Suprapubic skin (tissue), 4 donors: ENCODE measurements at places on chromosomes 3 and 15. TPM values are rescaled to one million over a fixed set of nuclear protein-coding genes. Genes with fewer than 3 reads are reported as not detected.

Gene SMCO1
- total RNA-seq: not detected

Gene UCN2
- total RNA-seq: 23.7 TPM

Gene FMN1
- total RNA-seq: 21.9 TPM

Gene NPAP1
- not detected for total RNA-seq

Gene POTEB3
- not detected for total RNA-seq

Gene PPIB
- 124 TPM for total RNA-seq

Gene CHRNA7
- total RNA-seq: 6.1 TPM

Gene GP9
- total RNA-seq: not detected

Gene TM6SF1
- 2.0 TPM for total RNA-seq

Gene LAMB2
- 333 TPM for total RNA-seq

Gene ACSBG1
- 137 TPM for total RNA-seq

Gene ERC2
- total RNA-seq: not detected

Gene MESP1
- total RNA-seq: 1.9 TPM

Gene RTP2
- not detected for total RNA-seq

Gene AGBL1
- 0.56 TPM for total RNA-seq

Gene CX3CR1
- 1.4 TPM for total RNA-seq

Gene IMPG2
- total RNA-seq: 0.11 TPM

Gene RFTN1
- total RNA-seq: 18.4 TPM

Gene UBA7
- total RNA-seq: 15.3 TPM

Gene ZNF639
- total RNA-seq: 32.6 TPM

Gene KCNAB1
- 0.38 TPM for total RNA-seq

Gene DUOXA2
- not detected for total RNA-seq

Gene ST6GAL1
- total RNA-seq: 23.9 TPM

Gene ARGFX
- total RNA-seq: not detected

Gene MOBP
- total RNA-seq: not detected

Gene CCR2
- total RNA-seq: 0.72 TPM

Gene MORC1
- not detected for total RNA-seq

Gene TGM4
- total RNA-seq: 0.56 TPM

Gene ARPP21
- not detected for total RNA-seq

Gene CRYGS
- total RNA-seq: 2.7 TPM

Gene PROS1
- 10.6 TPM for total RNA-seq

Gene HACD2
- 76.3 TPM for total RNA-seq

Gene DISP2
- total RNA-seq: 0.05 TPM

Gene SAMMSON
- not detected for total RNA-seq

Gene TUSC2
- total RNA-seq: 12.8 TPM

Gene CCR5
- total RNA-seq: 1.3 TPM

Gene NR1I2
- total RNA-seq: not detected

Gene CFAP100
- total RNA-seq: not detected

Gene ZNF660
- 0.40 TPM for total RNA-seq

Gene PML
- total RNA-seq: 111 TPM

Gene TCF12
- total RNA-seq: 117 TPM

Gene GOLGA8K
- not detected for total RNA-seq

Gene ALDH1A2
- 1.8 TPM for total RNA-seq

Gene DNAH12
- not detected for total RNA-seq

Gene SUCLG2
- 29.5 TPM for total RNA-seq

Gene LSAMP
- 4.3 TPM for total RNA-seq
